Right lung (tissue), 10 donors: ENCODE measurements at places on chromosomes 2 and 18. TPM values are rescaled to one million over a fixed set of nuclear protein-coding genes. Genes with fewer than 3 reads are reported as not detected.

The HOXD11 gene
- polyA plus RNA-seq = not detected

The PLGLB1 gene
- 11.0 TPM for polyA plus RNA-seq

The REG1A gene
- not detected for polyA plus RNA-seq

The MYL1 gene
- polyA plus RNA-seq = not detected

DNA sequence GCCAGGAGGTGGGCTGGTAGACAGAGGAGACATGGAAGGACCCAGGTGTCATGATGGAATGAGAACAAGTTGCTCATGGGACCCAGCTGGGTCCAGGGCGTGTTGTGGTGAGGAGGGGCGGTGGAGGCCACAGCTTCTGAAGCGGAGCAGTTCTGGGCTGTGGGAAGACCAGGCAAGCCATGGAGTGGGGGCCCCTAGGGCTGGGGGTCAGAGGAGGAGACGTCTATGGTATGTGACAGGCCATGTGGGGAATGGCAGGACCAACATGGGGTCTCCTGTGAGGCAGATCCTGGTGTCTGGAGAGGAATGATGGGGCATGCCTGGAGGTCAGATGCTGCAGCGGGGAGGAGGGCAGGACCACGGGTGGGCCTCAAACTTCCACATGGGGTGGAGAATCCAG is 16.9 kb downstream of the MYO7B start:
- DNase-seq = no peak

DNA sequence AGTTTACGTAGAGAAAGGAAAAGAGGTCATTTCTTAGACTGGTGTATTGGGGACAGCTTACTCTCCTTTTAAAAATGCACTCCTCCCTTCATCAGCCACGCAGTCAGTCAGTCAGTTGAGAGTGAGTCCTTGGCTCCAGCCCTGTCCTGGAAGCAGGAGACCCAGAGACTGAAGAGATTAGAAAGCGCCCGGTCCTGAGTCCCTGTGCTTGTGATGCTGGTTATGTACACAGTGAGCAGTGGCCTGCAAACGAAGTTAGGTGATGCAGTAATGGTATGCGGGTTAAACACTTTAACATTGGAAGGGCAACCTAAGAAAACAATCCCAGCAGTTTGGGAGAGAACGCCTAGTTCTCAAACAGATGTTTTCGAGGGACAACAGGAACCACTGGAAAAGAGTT is 6.3 kb upstream of the ASB1 start:
- no peak for DNase-seq

DNA sequence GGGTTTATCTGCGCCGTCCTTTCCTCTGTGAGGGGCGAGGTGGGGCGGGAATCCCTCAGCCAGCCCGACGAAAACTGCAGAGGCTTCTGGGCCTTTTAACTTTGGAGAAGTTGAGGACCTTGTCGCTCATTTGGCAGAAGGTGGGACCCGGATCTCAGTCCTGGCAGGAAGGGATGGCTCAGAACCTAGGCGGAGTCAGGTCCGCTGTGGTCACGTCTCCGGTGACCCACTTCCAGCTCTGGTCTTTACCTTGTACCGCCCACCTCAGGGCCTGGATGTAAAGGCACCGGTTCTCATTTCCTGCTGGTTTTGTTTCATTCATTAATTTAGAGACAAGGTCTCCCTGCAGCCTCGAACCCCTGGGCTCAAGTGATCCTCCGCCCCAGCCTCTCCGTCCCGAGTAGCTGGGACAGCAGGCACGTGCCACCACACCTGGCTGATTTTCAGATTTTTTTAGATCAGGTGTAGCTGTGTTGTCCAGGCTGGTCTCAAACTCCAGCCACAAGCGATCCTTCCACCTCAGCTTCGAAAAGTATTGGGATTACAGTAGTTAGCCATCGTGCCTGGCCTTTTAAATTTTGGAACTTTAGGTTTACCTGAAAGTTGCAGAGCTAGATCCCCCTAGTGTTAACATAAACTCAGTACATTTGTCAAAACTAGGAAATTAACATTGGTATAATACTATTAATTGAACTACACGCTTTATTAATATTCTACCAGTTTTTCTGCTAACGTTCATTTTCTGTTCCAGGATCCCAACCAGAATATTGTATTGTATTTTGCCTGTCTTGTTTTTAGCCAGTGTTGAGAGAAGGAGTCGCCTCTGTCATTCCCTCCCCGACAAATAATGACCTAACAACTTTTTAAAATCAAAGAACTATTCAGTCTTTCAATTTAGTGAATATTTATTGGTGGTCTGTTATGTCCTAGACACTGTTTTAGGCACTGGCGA is 852 bp downstream of the POLI start:
- no peak for DNase-seq

GRCh38 chr2:45559436-45559835 is 51.6 kb downstream of the SRBD1 start:
- DNase-seq = no peak

- DNase-seq = no peak
Observed at GRCh38 chr2:147829106-147829505, 15.7 kb upstream of the ACVR2A start.

GRCh38 chr2:239721531-239721930 is 303.6 kb downstream of the NDUFA10 start:
- DNase-seq = no peak

DNA sequence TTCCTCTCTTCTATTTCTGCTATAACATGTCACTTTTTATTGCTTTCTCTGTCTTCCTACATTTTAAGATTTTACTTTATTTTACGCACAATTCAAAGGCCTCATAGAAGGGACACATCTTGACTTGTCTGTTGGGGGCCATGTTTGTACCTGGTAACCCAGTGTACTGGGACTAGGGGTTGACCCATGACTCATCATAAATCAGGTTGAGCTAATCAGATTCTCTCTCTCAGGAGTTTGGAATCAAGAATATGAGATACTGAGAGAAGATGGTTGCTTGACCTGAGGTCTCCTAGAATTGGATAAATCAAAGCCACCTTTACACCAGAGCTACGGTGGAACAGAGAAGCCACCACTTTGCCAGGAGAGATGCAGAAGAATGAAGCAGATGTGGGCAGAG is 153.0 kb downstream of the UXS1 start:
- no peak for DNase-seq
